ENCODE measurements at places on chromosomes 2 and 18.

- DNase-seq, result no peak
Measured at GRCh38 chr2:150085478-150085877, 402.0 kb downstream of the RND3 start.

- DNase-seq, result no peak
Measured at GRCh38 chr18:11607906-11608305, 1.5 kb upstream of the SLC35G4 start.

DNA sequence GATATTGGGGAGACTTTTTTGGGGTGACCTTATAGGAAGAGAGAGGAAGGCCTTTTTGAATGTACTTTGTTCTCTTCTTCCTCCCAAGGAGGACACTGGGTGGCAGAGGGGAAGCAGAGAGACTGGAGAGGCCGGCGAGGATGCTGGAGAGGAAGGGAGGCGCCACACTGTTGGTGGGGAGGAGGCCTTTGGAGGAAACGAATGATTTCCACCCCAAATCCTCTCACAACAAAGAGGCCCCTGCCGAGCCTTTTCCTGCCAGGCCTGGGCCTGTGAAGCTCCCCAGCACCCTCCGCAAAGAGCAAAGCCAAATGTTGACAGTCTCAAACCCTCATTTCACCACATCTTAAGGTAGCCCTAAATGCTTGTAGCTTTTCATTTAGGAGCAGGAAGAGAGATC is 59.0 kb upstream of the UPP2 start:
- DNase-seq, result no peak

- no peak for DNase-seq
Measured at GRCh38 chr2:108994178-108994577, 5.2 kb upstream of the EDAR start.

- no peak for DNase-seq
Measured at GRCh38 chr18:37294951-37295350, 270.6 kb downstream of the CELF4 start.

DNA sequence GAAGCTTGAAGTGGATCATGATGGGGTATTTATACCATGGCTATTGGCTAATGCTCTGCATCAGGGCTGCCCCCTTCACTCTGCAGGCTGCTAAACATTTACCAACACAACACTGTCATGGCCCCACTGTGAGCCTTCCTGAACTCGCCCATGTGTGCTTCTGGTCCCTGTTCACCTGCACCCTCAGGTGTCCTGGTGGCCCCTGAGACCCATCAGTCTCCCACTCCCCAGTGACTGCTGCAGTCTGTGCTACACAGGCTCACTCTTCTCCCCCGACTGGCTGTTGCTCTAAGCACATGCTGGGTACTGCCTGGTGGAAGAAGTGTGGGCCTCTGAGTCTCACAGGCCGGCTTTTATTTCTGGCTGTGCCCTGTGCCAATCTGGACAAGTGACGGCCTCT is 183.0 kb upstream of the HS6ST1 start:
- no peak for DNase-seq

DNA sequence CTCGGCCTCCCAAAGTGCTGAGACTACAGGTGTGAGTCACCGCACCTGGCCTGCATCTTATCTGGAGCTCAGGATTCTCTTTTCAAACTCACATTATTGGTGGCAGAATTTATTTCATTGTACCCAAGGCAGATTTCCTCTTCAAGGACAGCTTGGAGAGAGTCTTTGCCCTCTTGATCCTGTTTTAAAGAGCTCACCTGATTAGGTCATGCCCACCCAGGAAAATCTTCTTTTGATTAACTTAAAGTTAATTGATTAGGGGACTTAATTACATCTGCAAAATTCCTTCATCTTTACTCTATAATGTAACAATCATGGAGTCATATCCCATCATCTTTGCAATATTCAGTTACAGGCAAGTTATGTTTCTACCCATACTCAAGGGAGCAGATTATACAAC is 346.4 kb downstream of the EPHA4 start:
- no peak for DNase-seq

- no peak for DNase-seq
Measured at GRCh38 chr18:650428-650858, 7.0 kb upstream of the TYMS start.

DNA sequence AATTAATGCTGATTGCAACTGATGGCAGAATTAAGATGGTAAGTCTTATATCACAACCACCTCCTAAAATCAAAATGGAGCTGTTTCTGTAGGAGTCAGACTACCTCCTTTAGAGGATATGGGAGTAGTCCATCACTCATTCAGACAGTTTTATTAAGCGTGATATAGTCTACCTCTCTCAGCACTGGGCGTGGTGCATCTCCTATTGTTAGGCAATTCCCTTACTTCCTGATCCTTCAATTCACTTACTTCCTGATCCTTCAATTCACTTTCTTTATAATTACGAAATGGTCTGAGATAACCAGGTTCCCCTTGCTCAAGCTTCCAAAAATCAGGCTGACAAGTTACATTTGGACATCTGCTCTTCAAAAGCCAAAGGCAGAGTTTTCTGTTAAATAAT is 31.9 kb downstream of the ATP8B1 start:
- no peak for DNase-seq

DNA sequence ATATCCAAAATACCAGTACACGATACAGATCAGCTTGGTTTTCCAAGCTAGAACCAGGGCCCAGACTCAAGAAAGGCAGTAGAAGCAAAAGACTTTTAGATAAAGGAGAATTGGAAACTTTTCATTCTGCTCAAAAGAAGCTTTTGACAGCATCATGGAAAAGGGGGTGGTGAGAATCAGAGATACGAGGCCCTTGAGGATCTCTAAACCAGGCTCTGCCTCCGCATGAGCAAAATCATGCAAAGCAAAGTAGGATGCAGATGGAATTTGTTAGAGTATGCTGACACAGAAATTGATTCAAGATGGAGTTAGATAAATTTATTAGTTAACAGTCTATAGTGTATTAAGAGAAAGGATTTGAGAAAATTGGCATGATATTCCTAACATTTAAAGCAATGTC is 39.8 kb downstream of the FAM98A start:
- no peak for DNase-seq

GRCh38 chr2:181104512-181105115 is 124.2 kb downstream of the UBE2E3 start:
- no peak for DNase-seq

- no peak for DNase-seq
Measured at GRCh38 chr2:47060652-47061170, 94.4 kb downstream of the STPG4 start.

DNA sequence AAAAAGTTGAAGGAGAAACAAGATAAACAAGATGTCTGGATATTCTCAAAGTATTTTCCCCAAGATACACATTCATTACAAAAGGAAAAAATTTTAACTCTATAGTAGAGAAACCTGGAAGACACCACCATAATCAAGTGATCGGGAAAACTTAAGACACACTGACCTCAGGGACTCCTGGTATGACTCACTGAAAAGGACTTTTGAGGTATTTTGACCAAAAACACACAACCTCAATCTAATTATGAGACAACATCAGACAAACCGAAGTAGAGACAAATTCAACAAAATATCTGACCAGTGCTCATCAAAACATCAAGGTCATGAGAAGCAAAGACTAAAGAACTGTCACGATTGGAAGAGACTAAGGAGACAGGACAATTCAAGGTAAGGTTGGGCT is 34.7 kb downstream of the LPIN2 start:
- DNase-seq, result no peak

Data from C1 segment of cervical spinal cord (tissue), 14 donors.